ENCODE measurements at places on chromosomes 4 and X.
A peak's percentile ranks its signal among the peaks of the same experiment; 100 is the strongest.

DNA sequence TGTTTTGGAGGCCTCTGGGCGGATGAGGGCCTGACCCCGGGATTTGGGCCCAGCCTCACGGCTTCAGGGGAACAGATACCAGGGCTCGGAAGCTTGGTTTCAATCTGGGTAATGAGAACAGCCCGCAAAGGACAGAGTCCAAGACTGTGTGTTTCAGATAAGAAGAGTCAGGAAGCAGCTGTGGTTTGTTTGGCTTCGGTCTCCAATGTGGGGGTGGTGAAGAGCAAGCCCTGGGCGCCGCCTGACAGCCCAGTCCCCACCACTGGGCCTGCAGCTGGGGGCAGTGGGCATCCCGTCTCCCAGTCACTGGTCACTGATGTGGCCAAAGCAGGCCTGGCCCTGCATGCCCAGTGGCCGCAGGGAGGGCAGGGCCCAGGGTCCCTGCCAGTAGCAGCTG is 9.1 kb downstream of the WFS1 start:
- no peaks in the 10 kb centered on the region for H3K27me3 ChIP-seq
- H3K4me1 ChIP-seq, result no peaks in the 10 kb centered on the region
- no peak overlapping the region for H3K4me3 ChIP-seq
- H3K36me3 ChIP-seq, result peaks cover 11% of the 10 kb centered on the region
- DNase-seq, result peak; percentile 74

DNA sequence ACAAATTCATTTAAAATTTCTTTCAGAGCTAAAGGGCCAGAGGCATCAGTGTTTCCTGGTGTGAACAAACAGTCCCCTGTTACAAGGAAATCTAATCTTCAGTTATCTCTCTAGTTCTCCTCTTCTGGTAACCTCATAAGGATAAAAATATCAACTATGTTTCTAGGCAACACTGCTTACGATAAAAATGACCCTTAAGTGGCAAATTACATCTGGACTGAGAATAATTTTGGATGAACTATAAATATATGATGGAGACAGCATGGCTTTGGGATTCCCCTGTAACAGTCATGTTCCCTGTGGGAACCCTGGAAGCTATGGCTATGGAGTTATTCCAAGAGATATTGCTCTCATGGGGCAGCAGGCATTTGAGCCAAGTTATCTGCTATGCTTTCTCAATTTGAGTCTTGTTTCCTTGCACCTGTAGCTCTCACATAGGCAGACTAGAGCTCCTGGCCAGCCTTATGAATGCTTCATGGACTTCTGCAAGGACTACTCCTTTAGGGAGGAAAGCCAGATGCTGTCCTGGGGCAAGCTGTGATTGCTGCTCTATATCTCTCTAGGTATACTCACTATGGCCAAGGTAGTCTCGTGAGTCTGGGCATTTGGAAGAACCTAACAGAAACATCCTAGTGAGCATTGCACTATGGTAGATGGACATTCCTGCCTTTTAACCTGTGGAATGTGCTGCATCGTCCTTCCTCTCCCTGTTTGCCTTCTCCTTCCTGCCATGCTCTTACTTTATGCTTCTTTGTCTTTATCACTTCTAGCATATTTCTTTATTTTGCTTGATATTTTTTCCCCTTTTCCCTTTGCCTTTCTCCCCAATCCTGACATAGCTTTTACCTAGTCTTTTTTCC is 14.2 kb downstream of the C4orf33 start:
- no peak overlapping the region for H3K4me3 ChIP-seq
- DNase-seq, result no peak
- no peaks in the 10 kb centered on the region for H3K36me3 ChIP-seq
- H3K27me3 ChIP-seq, result no peaks in the 10 kb centered on the region
- peaks cover 14% of the 10 kb centered on the region for H3K4me1 ChIP-seq

DNA sequence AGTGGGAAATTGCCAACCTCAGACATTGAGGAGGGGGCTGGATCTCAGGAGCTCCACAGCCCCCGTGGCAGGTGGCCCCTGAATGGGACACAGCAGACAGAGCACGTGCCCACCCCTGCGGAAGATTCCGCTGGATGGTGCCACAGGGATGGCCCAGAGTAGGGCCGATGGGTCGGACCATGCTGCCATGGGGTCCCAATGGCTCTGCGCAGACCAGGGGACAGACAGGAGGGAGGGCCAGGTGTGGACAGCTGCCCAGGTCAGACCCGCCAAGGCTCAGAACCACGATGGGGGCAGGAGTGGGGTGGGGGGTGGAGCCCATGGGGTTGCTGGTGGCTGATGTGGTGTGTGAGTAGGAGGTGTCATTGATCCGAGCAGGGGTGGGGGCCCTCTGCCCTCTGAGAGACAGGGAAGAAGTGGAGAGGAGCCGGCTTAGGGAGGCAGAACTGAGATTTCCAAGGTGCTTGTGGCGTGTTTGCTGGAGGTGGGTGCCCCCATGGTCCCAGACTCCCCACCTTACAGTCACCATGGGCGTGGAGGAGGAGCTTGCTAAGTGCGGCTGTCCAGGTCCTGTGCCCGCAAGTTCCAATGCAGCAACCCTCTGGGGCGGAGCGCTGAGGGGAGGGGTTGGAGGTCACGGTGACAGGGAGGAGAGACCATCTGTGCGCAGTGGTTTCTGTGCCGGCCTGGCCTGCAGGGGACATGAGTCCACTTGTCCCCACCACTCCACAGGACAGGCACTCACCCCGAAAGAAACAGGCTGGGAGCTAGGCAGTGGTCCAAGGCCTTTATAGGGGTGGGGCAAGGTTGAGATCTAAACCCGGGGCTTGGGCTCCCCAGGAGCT is 12.9 kb downstream of the SH3TC1 start:
- no peak overlapping the region for H3K27ac ChIP-seq
- H3K36me3 ChIP-seq, result no peaks in the 10 kb centered on the region
- no peak for DNase-seq
- no peak overlapping the region for H3K4me3 ChIP-seq

GRCh38 chrX:15468036-15468435 is 25.1 kb downstream of the PIR start:
- H3K4me3 ChIP-seq, result no peak overlapping the region
- no peaks in the 10 kb centered on the region for H3K27me3 ChIP-seq
- DNase-seq, result peak; percentile 64

DNA sequence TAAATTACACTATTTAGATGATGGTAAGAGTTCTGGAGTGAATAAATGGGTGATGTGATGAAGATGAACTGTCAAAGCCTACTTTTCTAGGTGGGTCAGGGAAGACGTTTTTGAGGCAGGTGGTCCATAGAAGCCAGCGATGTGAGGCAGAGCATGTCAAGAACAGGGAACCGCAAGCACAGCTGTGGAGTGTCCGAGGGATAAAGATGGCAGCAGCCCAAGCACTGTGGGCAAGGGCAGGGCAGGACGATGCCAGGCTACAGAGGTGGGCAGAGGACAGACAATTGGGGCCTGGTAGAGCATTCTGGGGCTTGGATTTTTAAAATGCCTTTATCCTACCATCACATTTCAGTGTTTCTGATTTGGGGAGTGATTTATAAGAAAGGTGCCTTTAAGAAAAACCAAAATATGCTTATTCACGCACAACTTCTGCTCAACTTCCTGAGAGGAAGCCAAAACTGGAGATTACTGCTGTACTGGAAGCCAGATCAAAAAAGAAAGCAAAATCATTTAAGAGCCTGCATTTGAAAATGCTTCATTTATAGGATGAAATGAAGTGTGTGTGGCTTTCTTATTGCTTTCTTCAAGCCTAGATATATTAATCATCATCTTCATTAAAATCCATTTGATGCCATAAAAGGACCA is 119.0 kb upstream of the WDR17 start:
- H3K4me3 ChIP-seq, result peak overlapping the region; percentile 20
- H3K27ac ChIP-seq, result no peak overlapping the region
- no peak for DNase-seq
- no peaks in the 10 kb centered on the region for H3K4me1 ChIP-seq
- H3K36me3 ChIP-seq, result no peaks in the 10 kb centered on the region
- no peaks in the 10 kb centered on the region for H3K27me3 ChIP-seq

- no peaks in the 10 kb centered on the region for H3K27me3 ChIP-seq
- peaks cover 10% of the 10 kb centered on the region for H3K36me3 ChIP-seq
- H3K4me3 ChIP-seq, result no peak overlapping the region
- DNase-seq, result no peak
- H3K27ac ChIP-seq, result peak overlapping the region; percentile 53
Observed at GRCh38 chr4:113276464-113277170, 227.2 kb downstream of the ANK2 start.

GRCh38 chr4:169120624-169121023 is 110.6 kb upstream of the CBR4 start:
- no peak for DNase-seq
- no peak overlapping the region for H3K4me3 ChIP-seq
- H3K4me1 ChIP-seq, result peaks cover 3% of the 10 kb centered on the region

DNA sequence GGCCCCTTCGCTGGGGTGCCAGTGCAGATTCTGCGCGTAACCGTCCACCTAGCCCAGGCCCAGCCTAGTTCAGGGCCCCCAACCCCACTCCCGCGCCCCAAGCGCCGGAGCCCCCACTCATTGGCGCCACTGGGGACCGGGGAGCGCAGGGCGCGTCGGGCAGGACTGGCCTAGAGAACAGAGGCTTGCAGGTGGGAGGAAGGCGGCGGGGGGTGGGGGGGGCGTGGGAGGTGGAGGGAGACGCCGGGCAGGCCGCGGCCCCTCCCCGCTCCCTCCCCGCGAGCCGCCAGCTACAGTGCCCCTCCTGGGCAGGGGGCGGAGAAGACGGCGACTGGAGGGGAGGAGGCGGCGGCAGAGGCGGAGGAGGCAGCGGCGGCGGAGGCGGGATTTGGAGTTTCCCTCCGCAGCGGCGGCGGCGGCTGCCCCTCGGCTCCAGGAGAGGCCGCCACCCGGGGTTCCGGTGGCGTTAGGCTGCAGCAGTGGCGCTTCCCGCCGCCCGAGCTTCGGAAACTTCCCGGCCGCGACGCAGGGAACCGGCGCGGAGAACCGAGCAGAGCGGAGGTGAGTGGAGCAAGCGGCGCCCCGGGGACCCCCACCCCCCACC is 4.8 kb upstream of the DUSP9 start:
- H3K27ac ChIP-seq, result no peak overlapping the region
- H3K27me3 ChIP-seq, result no peaks in the 10 kb centered on the region
- H3K4me1 ChIP-seq, result no peaks in the 10 kb centered on the region
- H3K4me3 ChIP-seq, result no peak overlapping the region
- no peaks in the 10 kb centered on the region for H3K36me3 ChIP-seq
- DNase-seq, result no peak

DNA sequence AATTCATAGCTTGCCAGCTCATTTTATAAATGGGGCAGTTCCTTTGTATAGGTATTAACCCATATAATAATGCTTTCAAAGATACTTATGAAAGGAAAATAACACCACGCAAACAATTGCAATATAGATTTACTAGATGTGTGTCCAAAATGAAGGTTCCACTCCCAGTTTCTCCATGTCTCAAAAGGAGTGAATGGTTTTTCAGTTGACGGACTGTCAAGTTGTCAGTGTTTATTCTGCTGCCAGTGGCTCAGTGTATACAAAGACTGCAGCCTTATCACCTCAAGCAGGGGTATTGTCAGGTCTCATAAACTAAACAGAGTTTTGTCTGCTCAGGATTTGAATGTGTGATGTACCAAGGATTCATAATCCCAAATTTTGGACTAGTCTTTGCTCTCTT is 585.3 kb upstream of the ATOH1 start:
- no peaks in the 10 kb centered on the region for H3K36me3 ChIP-seq
- H3K4me3 ChIP-seq, result no peak overlapping the region
- H3K27ac ChIP-seq, result no peak overlapping the region
- DNase-seq, result no peak

- no peak overlapping the region for H3K4me3 ChIP-seq
- H3K4me1 ChIP-seq, result no peaks in the 10 kb centered on the region
- no peaks in the 10 kb centered on the region for H3K36me3 ChIP-seq
- no peaks in the 10 kb centered on the region for H3K27me3 ChIP-seq
- no peak overlapping the region for H3K27ac ChIP-seq
Observed at GRCh38 chrX:103538728-103539127, 19.4 kb upstream of the RAB40A start.

DNA sequence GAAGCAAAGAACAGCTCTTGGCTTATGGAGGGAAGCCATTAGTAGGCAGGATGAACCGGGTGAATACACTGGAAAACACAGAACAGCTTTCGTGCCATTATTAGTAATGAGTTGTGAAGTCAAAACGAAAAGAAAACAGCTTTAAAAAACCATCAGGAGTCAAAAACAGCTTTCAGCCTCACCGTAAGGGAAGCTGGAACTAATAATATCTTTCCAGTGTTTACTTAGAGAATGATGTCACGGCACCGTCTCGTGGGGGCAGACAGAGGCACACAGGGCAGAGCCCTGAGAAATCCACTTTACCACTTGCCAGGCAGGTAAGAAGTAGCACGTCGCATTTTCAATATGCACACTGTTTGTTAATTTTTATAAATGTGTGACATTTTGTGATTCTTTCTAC is 37.9 kb upstream of the HMX1 start:
- no peak overlapping the region for H3K27ac ChIP-seq
- DNase-seq, result no peak
- H3K4me1 ChIP-seq, result no peaks in the 10 kb centered on the region
- H3K36me3 ChIP-seq, result no peaks in the 10 kb centered on the region
- no peaks in the 10 kb centered on the region for H3K27me3 ChIP-seq

- no peak for DNase-seq
- no peak overlapping the region for H3K4me3 ChIP-seq
- H3K27me3 ChIP-seq, result no peaks in the 10 kb centered on the region
Observed at GRCh38 chr4:123640271-123640670, 243.7 kb downstream of the SPRY1 start.

- H3K27ac ChIP-seq, result no peak overlapping the region
- H3K4me3 ChIP-seq, result no peak overlapping the region
- no peak for DNase-seq
- no peaks in the 10 kb centered on the region for H3K4me1 ChIP-seq
Observed at GRCh38 chr4:73692254-73692653, 48.1 kb upstream of the CXCL8 start.

- no peaks in the 10 kb centered on the region for H3K36me3 ChIP-seq
- H3K27me3 ChIP-seq, result no peaks in the 10 kb centered on the region
- no peak for DNase-seq
- no peak overlapping the region for H3K4me3 ChIP-seq
- H3K4me1 ChIP-seq, result no peaks in the 10 kb centered on the region
Observed at GRCh38 chrX:23953908-23954269, 46.1 kb downstream of the CXorf58 start.

DNA sequence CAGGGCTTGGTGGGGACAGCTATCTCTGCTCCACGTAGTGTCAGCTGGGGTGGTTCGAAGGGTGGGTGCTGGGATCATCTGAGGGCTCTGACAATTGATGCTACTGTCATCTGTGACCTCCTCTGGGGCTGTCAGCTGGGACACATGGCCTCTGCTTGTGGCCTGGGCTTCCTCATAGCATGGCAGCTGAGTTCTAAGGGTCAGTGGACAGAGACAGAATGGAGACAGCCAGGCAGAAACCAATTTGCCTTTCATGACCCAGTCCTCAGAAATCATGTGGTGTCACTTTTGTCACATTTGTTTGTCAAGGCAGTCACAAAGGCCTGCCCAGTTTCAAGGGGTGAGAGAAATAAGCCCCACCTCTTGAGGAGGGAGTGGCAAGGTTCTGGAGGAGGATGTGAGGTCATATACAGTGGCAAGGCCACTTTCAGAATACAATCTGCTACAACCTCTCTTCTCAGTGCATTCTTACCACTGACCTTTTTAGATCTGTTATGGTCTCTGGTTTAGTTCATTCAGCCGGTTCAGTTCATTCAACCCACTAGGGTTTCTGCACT is 103.6 kb upstream of the BCOR start:
- no peak overlapping the region for H3K4me3 ChIP-seq
- DNase-seq, result no peak
- H3K36me3 ChIP-seq, result no peaks in the 10 kb centered on the region
- H3K27ac ChIP-seq, result no peak overlapping the region

- H3K27ac ChIP-seq, result no peak overlapping the region
- no peak for DNase-seq
- H3K4me3 ChIP-seq, result no peak overlapping the region
- H3K4me1 ChIP-seq, result no peaks in the 10 kb centered on the region
- no peaks in the 10 kb centered on the region for H3K36me3 ChIP-seq
Observed at GRCh38 chrX:120242813-120243212, 7.8 kb upstream of the ZBTB33 start.

- no peak for DNase-seq
- H3K27ac ChIP-seq, result peak overlapping the region; percentile 61
Observed at GRCh38 chr4:15378062-15378461, 49.8 kb upstream of the C1QTNF7 start.
